Eye (tissue), 1 donor: ENCODE measurements at places on chromosomes 1 and 21.
A peak's percentile ranks its signal among the peaks of the same experiment; 100 is the strongest.

DNA sequence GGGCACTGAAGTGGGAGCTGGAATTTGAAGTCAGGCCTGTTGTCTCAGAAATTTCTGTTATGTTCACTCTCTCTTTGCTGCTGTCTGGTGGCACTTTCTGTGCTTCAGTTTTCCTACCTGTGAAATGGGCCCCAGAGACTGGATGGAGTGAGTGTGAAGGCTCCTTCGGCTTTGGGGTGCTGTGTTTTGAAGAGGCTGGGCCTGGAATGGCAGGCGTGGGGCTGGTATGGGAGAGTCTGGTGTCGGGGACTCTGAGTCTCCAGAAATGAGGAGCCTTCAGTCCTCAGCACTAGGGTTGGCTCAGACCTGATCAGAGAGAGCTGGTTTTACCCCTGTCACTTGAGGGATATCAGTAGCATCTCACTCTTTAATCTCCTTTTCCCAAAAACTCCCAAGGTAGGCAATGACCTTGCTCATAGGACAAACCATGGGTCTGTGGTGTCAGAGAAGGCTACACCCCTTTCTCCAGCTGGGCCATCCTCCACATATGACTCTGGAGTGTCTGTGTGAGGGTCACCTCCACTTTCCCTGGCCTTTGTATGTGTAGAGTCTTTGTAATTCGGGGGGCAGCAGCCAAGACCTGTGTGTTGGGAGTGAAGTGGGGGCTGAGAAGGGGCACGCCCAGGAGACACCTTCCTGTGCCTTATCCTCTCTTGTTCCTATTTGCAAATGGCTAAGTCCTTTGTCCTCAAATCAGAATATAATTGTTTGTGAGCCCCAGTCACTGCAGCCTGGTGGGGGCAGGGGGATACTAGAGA is 279.9 kb downstream of the PTPRU start:
- DNase-seq, result no peak

DNA sequence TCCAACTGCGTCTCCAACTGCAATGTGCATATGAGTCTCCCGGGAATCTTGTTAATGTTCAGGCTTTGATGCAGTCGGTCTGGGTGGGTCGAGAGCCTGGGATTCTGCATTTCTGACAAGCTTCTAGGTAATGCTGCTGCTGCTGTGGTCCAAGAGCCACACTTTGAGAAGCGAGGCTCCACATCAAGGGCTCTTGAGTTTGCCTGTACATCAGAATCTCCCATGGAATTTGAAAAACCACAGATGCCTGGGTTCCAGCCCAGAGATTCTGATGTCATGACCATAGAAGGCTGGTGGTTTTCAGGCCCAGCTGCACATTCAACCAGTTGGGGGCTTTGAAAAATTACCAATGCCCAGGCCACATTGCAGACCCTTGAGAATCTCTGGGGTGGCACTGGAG is 93.9 kb upstream of the TARDBP start:
- no peak for DNase-seq

- DNase-seq, result no peak
These were observed 14.0 kb upstream of the LIN9 start for GRCh38 chr1:226322986-226323385.

- peak; percentile 82 for DNase-seq
These were observed 52.8 kb upstream of the LYPLAL1 start for GRCh38 chr1:219120624-219121544.

- no peak for DNase-seq
These were observed 412.1 kb downstream of the DPYD start for GRCh38 chr1:97508653-97509218.

DNA sequence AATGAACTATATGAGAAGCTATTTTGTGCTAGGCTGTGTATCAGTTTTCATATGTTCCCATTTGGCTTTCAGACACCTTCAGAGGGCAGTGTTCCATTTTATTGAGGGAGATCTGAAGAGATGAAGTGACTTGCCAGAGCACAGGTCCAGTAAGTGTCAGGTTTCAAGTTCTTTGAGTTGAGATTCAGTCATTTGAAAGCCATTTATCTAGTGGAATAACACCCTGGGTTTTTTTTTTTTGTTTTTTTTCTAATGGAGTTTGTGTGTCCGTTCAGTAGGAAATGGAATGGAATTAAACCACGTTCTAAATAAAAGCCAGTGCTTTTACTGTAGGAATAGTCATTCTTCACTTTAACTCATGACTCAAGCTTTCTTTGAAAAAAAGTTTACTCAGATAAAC is 652.9 kb upstream of the USP24 start:
- no peak for DNase-seq

DNA sequence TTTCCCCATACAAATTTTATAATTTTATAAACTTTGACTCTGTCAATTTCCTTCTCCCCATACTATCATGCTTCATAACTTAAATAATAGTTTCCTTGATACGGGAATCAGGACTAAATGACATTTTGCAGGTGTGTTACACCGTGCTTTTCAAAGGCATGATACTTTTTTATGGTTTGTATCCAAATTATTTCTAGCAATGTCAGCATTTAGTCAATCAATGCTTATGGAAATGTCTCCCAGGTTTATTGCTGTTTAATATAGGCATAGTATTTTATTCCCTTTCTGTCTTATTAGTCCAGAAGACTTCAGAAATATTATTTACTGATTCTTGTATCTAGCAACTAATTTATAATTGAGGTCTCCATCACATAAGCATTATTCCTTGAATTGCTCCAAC is 23.4 kb downstream of the DRAM2 start:
- no peak for DNase-seq

- DNase-seq, result no peak
These were observed 108.3 kb downstream of the SIPA1L2 start for GRCh38 chr1:232521660-232522059.

DNA sequence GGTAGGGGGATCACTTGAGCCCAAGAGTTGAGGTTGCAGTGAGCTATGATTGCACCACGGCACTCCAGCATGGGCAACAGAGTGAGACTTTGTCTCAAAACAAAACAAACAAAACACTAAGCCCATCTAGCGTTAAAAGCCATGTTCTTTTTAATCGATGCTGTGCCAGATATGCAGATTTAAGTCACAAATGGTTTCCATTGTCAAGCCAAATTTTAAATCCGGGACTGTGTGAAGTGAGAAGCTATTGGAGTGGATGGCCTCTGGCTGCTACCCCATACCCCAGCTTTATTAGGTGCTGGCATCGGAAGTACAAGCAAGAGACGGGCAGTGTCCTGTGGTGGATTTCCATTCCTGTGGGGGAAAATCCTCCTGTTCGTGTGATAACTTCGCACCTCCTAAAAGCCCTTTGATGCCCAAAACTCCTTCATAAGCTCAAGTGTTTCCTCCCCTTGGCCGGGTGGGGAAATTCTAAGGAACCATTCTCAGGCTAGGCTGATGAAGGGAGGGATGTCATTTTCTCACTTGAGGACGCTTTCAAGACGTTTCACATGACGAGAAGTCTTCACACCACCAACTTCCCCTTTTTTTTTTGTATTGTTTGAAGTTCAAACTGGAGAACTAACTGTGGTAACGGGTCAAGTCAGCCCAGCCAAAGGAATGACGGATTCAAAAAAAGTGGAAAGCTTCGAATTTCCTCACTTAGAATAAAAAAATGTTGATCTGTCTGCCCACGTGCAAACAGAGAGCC is 140.8 kb downstream of the KAZN start:
- DNase-seq, result no peak

DNA sequence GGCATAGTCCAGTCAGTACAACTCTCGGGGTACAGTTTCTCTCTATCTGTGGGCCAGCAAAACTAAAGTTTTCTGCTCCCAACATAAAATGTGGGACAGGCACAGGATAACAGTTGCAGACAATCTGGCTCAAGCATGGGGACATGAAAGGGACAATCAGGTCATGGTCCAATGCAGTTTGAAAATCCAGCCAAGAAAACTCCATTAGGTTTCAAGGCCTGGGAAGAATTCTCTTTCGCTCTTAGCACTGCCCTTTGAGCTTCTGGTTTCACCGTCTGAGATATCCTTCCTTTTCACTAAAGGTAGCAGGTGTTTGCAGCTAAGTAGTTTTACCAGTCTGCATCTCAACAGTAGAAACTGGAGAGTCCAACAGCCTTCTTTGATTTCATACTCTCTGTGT is 21.1 kb upstream of the IL22RA1 start:
- no peak for DNase-seq

DNA sequence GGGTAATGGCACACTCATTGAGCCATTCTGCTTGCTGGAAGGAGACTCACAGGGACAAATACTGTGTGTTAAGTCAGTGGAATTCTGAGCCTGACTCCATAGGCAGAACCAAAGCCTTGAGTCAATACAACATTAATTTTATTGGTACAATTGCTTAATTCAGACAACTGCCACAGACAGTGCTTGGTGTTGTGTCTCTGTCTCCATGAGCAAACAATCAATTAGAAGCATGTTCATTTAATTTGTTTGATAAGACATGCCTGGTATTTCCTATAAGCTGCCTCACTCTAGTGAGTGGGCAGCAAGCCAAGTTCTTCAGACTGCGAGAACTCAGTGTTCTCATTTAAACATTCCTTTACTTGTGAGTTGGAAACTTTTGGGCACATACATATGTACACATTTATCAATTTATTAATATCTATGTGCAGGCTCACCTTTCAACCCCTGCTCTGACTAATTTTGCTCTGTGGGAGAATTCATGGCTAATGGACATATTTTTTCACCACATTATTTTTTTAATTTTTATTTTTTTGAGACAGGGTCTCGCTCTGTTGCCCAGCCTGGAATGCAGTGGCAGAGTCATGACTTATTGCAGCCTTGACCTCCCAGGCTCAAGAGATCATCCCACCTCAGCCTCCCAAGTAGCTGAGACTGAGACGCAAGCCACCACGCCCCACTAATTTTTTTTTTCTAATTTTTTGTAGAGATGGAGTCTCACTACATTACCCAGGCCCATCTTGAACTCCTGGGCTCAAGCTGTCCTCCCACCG is 4.5 kb upstream of the SRSF10 start:
- DNase-seq, result peak; percentile 77

- no peak for DNase-seq
These were observed 79.5 kb downstream of the NUF2 start for GRCh38 chr1:163401211-163401610.
